ENCODE measurements at places on chromosomes 13 and 19.

- DNase-seq = no peak
Observed at GRCh38 chr19:1125601-1126467, 22.0 kb downstream of the GPX4 start.

DNA sequence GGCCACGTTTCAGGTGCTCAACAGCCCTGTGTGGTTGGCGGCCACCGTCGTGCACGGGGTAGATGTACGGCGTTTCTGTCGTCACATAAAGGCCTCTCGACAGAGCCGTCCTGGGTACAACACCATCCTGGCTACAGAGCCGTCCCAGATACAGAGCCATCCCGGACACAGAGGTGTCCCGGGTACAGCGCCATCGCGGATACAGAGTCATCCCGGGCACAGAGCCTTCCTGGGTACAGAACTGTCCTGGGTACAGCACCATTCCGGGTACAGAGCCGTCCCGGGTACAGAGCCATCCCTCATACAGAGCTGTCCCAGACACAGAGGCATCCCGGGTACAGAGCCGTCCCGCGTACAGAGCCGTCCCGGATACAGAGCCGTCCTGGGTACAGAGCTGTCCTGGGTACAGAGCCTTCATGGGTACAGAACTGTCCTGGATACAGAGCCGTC is 222.7 kb upstream of the SOX1 start:
- DNase-seq = no peak

DNA sequence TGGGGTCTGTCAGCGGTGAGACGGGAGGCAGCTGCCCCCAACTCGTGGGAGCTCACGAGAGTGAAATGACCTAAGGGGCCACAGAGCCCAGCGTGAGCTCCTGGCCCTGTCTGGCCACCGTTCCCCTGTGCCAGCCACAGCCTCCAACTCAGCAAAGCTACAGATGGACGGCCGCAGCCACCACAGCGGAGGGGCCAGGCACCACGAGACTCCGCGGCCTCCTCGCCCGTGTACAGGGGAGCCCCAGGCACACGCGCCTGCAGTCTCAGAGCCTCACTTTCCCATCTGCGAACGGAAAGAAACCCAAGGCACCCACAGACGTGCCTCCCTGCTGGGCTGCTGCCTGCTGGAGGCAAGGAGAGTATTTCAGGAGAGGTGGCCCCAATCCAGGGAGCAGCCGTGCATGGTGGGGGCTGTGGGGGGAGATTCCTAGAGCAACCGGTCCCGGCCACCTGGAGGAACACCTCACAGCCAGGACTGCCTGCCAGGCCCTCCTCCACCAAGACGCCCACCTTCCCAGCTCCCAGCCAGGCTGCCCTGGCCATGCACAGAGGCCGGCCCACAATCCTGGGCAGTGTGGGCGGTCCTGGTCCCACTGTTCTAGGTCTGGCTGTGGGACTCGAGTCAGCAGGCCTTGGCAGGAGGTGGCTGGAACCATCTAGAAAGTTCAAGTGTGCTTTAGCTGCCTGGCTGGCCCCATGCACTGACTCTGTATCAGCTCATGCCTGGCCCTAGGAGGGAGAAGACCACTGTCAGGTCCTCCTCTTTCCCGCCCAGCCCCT is 1.9 kb downstream of the MKNK2 start:
- no peak for DNase-seq

DNA sequence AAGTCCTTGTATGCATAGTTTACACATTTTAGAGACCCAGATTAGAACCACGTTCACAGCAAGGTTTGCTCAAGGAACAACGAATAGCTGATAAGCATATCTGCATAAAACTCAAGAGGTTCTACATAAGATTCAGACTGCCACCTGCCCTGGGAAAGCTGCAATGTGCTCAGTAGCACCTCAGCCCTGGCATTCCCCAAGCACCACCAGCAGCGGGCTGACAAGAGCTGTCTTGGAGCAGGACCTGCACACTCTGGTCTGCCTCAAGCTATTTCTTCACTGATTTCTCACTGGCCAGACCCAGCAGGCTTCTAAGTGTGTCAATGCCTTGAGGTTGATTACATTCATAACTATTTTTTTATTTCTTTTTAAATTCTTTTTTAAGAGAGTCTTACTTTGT is 65.8 kb upstream of the UQCRFS1 start:
- DNase-seq = no peak

GRCh38 chr13:48808683-48809082 is 155.0 kb downstream of the CYSLTR2 start:
- no peak for DNase-seq

- peak; percentile 2 for DNase-seq
Observed at GRCh38 chr19:55305491-55305890, 19.6 kb downstream of the TMEM150B start.

DNA sequence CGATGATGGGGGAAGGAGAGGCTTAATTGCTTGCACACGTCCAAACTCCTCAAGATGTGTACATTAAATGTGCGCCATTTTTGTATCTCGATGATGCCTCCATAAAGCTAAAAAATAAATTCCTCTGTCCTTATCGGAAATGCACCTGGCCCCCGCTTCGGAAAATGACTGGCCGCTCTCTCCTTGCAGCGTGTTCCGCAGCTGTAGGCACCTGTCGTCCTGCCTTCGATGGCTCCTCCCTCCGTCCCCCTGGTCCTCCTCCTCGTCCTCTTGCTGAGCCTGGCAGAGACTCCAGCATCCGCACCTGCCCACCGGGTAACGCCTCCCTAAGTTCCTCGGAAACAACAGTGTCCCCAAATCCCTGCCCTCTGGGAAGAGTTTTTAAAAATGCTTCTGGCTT is 1.1 kb downstream of the GALP start:
- DNase-seq = peak; percentile 13

DNA sequence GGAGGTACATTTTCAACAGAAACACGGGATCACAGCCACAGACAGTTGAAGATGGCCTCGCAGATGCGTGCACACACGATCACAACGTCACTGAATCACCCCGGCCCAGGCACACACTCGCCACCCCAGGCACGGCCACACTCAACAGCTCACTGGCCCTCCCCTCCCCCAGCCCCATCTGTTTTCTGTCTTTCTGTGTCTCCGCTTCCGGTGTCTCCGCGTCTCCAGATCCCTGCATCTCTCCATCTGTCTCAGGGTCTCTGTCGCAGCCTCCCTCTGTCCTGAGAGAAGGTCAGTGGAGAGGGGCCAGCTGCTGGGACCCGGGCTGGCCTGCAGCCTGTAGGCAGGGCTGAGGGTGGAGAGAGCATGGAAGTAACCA is 3.8 kb upstream of the ATP1A3 start:
- DNase-seq = no peak

DNA sequence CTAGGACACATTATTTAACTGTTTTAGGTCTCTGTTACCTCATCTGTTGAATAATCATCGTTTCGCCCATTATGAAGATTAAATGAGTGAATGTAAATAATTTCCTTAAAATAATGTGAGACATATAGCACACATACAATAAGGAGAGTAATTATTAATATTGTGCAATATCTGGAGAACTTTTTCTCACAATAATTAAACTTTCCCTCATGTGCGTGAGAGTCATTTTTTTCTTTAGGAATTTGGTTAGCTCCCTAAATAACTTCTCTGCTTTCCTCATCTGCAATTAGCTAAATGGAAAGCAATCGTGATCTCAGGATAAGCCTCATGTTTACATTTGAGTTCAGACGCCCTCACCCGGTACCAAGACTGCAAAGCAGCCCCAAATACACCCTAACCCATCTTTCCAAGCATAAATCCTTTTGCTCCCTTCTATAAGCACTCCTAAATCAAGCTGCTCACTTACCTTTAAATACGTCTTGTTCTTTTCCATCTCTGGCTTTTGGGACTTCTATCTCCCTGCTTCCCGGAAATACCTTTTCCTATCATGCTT is 78.8 kb downstream of the MZT1 start:
- DNase-seq = no peak
